Tracheal epithelial cell (primary cell): ENCODE measurements at places on chromosomes 7 and 10. TPM values are rescaled to one million over a fixed set of nuclear protein-coding genes. Genes with fewer than 3 reads are reported as not detected.

The SNX8 gene
- total RNA-seq: 7.5 and 8.4 TPM in 2 replicates

The XPNPEP1 gene
- total RNA-seq: 91.6 and 149 TPM in 2 replicates

The PNLIP gene
- total RNA-seq: not detected in 2 replicates

The TMEM243 gene
- total RNA-seq: 28.6 and 35.4 TPM in 2 replicates

The TOMM7 gene
- 123 and 201 TPM in 2 replicates for total RNA-seq

The PTPRN2 gene
- total RNA-seq: 1.2 and 2.8 TPM in 2 replicates

The SMARCD3 gene
- total RNA-seq: 6.8 and 13.0 TPM in 2 replicates

The KAZALD1 gene
- total RNA-seq: 0.64 and 1.2 TPM in 2 replicates

The SLC35B4 gene
- 7.0 and 10.2 TPM in 2 replicates for total RNA-seq

The ASZ1 gene
- not detected in 2 replicates for total RNA-seq
